ENCODE measurements at places on chromosomes 5 and 9. TPM values are rescaled to one million over a fixed set of nuclear protein-coding genes. Genes with fewer than 3 reads are reported as not detected.

DNA sequence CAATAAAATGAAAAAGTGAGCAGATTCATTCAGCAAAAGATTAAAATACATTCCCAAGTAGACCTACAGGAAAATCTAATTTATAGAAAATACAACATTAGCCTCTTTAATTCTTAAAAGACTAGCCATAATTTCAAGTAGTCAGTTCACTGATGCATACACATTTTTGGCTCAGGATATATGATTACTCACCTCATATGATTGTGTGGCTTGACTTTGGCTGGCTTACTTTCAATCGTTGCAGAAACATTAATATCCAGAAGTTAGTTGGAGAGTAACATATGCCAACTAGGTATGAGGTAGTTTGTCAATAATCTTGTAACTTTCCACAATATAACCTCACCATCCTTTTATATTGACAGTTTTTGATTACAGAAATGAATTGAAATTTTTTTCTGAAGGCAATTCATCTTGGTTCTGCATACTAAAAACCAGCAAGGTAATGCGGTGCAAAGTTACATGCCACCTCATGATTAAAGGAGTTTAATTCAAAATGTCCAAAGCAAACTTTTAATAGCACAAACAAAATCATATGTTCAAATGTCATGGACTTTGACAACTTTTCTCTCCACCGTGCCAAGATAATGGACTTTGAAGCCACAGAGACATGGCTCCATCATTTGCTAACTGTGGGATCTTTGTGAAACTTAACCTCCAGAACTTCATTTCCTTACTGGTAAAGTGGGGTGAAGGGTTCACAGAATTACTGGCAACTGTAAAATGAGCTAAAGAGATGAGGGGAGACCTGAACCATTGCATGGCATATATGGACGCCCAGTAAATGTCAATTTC, 76.6 kb upstream of the PAM start:
- H3K27me3 ChIP-seq = no peaks in the 10 kb centered on the region
- H3K27ac ChIP-seq = no peak overlapping the region
- H3K4me3 ChIP-seq = no peak overlapping the region
- H3K36me3 ChIP-seq = no peaks in the 10 kb centered on the region
- DNase-seq = no peak

- no peak overlapping the region for H3K27ac ChIP-seq
- no peaks in the 10 kb centered on the region for H3K27me3 ChIP-seq
- no peak for DNase-seq
- no peak overlapping the region for H3K4me3 ChIP-seq
These were observed 72.7 kb upstream of the RGMB start for GRCh38 chr5:98700730-98701129.

DNA sequence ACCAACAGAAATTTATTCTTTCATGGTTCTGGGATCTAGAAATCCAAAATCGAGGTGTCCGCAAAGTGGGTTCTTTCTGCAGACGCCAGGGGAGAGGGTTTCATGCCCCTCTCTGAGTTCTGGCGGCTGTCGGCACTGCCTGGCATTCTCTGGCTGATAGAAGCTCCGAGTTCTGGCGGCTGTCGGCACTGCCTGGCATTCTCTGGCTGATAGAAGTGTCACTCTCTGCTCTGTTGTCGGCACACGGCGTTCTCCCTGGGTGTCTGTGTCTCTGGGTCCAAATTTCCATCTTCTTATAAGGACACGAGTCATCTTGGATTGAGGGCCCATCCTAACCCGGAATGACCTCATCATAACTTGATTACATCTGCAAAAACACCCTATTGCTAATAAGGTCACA, 7.6 kb downstream of the GFI1B start:
- H3K4me1 ChIP-seq = no peaks in the 10 kb centered on the region
- no peak overlapping the region for H3K4me3 ChIP-seq
- no peak overlapping the region for H3K27ac ChIP-seq
- DNase-seq = no peak
- no peaks in the 10 kb centered on the region for H3K27me3 ChIP-seq
- H3K36me3 ChIP-seq = no peaks in the 10 kb centered on the region

Gene SKP1
- 311 TPM for total RNA-seq

Data from tibial nerve (tissue), 4 donors.